AG08395 (cell line): ENCODE measurements at places on chromosomes 12 and 14.

GRCh38 chr12:52461693-52462092, 9.7 kb upstream of the KRT6B start:
- no peak for DNase-seq

DNA sequence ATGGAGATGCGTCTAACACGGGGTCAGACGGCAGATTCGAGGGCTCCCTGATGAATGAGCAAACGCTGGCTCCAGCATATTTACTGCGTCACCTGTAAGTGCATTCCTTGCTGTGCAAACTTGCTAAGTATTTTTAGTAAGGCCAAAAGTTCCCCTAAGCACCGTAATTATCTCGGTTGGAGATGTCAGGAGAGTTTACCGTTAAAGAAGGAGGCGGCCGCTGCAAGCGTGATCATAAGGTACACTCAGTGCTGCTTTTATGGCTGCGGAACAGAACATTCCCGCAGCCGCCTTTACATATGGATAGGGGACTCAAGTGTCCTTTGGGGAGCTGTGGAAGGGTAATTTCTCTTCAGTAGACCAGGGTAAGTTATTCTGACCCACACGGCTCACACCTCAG, 175.6 kb downstream of the GLT1D1 start:
- no peak for DNase-seq

DNA sequence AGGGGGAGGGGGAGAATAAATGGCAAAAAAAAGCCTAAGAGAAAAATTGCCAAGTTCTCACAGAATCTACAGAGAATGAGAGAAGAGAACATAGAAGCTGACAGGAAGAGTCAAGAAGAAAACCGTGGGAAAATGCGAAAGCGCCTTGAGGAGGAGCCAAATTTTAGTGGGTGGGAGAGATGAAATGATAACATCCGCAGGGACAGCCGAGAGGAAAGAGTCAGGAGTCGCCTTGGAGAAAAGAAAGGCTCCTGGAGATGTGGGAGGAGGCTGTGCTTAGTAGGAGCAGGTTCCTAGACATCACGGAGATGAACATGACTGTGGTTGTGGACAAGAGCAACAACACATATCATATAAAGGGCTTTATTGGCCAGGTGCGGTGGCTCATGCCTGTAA, 49.4 kb downstream of the PHLDA1 start:
- no peak for DNase-seq

GRCh38 chr14:92391726-92392125, 68.8 kb downstream of the SLC24A4 start:
- DNase-seq, result no peak

DNA sequence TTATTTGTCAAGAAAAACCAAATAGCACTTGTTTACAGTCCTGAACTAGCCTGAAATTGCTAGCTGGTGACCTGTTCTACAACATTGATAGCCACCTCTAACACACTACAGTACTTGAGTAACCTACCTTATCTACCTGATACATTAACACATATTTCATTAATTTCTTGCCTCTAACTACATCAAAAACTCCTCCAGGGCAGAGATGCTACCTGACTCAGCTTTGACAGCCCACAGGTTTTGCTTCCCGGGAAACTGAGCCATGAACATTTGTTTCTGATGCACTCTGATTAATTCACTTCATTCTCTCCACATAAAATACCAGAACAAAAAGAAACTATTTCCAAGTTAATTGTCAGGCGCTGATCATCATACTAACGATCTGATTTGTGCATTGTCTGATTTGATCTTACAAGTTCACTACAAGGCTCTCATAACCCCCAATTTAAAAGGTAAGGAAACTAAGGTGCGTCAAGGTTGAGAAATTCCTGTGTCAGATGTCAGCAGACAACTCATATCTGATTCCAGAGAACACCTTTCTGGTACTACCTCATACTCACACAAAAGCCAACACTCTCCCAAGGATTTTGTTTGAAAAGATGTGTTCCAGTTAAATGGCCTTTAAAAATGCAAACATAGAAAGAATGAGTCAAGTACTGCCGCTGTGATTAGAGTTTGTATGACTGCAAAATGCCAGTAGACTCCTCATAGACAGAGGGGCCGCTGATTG, 768.7 kb downstream of the BCL11B start:
- DNase-seq, result no peak

DNA sequence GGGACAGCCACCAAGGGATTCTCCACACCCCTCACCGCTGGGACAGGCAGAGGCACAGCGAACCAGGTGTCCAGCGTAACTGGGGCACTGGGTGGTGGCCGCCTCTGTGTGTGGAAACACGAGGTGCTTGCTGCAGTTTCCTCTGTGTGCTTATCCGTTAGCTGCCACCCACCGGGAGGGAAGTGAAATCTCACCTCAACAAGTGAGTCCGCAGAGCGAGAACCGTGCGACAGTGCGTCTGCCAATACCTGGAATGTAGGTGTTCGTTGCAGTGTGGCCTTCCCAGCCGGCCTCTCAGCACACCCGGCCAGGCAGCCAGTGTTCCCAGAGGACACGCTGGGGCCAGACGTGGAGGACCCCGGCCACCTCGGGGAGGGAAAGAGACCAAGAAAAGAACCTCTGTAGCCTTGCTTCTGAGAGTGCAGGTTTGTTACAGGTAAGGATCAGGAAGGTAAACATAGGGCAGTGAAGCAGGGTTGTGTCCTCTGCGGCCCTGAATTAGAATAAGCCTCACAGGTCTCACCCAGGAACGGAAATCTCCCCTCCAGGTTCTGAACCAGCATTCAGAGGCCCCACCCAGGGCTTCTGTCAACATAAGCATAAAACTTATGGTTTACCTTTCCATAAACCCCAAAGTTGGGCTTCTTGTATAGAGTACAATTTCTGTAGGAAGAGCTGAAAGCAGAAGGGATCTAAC, 1.5 kb downstream of the BCL2L14 start:
- DNase-seq, result no peak

GRCh38 chr12:6954316-6955107, 3.4 kb downstream of the PTPN6 start:
- no peak for DNase-seq

DNA sequence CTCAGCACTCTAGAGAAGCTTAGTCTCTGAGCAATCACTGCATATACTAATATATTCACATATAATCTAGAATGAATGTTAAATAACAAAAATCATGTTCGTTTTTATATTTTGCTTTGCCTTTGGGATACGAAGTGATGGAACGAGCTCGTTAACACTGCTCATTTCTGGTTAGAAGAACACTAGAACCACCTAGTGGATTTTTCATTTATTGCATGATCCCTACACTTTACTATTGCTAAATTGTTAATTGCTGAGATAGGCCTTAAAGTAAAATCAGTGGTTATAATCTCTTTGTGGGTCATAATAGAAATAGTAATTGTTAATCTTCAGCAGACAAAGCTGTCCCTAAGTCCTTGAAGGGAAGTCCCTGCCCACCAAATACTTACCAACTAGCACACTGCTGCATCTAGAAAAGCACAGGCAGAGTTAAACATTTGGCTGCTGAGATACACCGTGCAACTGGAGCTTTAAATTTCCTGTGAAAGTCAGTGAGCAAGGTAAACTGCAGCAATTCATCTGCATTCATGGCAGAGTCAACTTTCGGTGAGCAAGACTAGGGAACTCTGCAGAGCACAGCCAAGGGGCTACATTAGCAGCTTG, 353.7 kb downstream of the APAF1 start:
- peak; percentile 62 for DNase-seq

GRCh38 chr12:102549691-102550090, 69.3 kb upstream of the IGF1 start:
- no peak for DNase-seq

DNA sequence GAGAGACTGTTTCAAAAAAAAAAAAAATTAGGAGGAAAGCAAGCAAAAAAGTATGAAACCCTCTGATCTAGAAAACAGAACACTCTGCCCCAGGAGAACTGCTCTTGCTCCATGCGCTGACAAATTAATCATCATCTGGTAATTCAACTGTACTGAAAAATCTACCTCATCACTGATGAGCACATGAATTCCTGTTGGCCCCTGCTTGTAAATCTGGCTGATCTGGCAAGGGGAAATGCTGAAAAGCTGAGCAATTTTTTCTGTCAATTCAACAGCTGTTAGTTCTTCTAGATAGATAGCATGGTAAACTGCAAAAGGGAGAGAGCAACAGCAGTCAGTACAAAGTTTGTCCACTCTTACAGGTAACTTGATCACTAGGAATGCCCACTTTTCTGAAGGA, 15.2 kb upstream of the CSRNP2 start:
- DNase-seq, result no peak

DNA sequence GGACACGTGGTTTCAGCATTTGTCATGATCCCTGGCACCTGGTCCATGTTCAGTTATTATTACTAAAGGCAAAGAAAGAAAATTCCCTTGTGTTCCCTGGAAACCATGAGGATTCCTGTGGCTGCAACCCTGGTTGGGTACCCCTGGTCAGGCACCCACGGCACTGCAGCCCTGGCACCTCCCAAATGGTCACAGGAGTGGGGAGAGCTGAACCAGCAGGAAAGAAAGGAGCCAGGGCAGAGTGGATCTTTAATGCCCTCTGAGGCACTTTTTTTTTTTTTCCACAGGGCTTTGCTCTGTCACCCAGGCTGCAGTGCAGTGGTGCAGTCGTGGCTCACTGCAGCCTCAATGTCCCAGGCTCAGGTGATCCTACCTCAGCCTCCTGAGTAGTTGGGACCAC, 17.5 kb downstream of the CINP start:
- DNase-seq, result no peak
